ENCODE measurements at places on chromosomes 6 and 20. TPM values are rescaled to one million over a fixed set of nuclear protein-coding genes. Genes with fewer than 3 reads are reported as not detected.

DNA sequence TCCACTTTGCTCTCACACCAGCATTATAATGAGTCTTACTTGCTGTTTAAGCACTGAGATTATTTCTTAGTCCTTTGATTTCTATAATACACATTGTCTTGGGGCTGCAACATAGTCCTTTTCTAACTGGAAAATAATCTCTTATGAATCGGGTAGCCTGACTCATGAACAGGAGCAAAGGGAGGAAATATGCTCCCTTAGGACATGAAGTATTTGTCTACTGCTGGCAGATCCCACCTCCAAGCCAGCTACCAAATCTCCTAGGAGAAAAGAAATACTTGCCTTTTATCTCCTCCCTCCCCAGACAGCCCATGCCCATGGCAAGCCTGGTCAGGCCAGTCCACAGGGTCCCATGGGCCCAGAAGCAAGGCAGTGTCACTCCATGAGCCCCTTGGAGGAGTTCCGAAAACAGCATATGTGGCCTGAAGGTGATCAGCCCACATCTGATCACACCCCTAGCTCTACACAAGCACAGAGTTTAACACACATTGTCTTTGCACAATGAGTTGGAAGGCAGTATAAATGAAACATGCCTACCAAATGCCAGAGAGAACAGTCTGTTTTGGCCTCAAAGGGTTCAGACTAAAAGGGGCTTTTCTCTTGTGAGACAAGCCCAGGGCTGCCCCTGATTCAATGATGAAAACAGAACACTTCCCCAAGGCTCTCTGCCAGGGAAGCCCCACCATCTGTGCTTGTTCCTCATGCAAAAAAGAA lies 37.1 kb upstream of the SLC4A11 start:
- H3K27me3 ChIP-seq = no peaks in the 10 kb centered on the region
- no peak for DNase-seq
- peaks cover 20% of the 10 kb centered on the region for H3K4me1 ChIP-seq
- H3K27ac ChIP-seq = no peak overlapping the region
- H3K36me3 ChIP-seq = no peaks in the 10 kb centered on the region
- H3K4me3 ChIP-seq = no peak overlapping the region

Gene GTSF1L
- polyA plus RNA-seq = not detected

Gene CCN6
- not detected for polyA plus RNA-seq

Gene BICRAL
- polyA plus RNA-seq = 2.7 TPM

DNA sequence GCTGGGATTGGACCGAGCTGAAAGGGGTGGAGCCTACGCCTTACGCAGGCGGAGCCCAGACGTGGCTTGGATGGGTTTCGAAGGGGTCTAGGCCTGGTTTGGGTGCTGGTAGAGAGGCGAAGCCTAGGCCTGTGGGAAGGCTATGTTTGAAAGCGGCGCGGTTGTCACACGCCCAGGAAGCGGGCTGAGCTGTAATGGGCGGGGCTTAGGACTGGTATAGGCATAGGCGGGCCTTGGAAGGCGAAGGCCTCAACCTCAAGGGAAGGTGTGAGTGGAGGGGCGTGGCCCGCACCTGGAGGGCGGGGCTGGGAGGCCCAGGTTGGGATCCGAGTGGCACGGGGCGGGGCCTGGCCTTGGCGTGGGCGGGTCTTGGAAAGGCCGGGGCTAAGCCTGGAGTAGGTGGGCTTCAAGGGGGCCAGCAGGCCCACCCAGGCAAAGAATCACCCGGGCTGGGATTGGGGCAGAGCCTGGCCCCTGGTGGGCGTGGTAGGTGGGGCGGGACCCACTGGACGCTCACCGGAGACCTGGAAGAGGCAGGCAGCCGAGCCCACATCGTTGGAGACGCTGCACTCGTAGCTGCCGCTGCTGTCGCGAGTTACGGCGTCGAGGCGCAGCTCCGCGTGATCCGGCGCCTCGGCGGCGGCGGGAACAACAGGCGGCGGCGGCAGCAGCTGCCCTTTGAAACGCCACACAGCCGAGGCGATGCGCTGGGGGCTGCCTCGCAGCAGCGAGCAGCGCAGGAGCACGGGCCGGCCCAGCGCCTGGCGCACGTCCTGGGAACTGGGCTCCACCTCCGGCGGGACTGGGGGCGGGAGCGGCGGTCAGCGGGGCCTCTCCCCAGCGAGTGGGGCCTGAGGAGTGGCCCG lies 49.0 kb downstream of the MDGA1 start:
- H3K27me3 ChIP-seq = peaks cover 19% of the 10 kb centered on the region
- no peaks in the 10 kb centered on the region for H3K36me3 ChIP-seq
- peaks cover 31% of the 10 kb centered on the region for H3K4me1 ChIP-seq
- peak overlapping the region; percentile 34 for H3K4me3 ChIP-seq
- DNase-seq = peak; percentile 39

GRCh38 chr6:18439581-18439980 lies 52.4 kb downstream of the RNF144B start:
- no peak overlapping the region for H3K4me3 ChIP-seq
- peaks cover 6% of the 10 kb centered on the region for H3K4me1 ChIP-seq
- H3K27me3 ChIP-seq = no peaks in the 10 kb centered on the region
- H3K27ac ChIP-seq = no peak overlapping the region

GRCh38 chr20:17029698-17030097 lies 197.1 kb upstream of the PCSK2 start:
- no peaks in the 10 kb centered on the region for H3K4me1 ChIP-seq
- H3K27me3 ChIP-seq = no peaks in the 10 kb centered on the region
- H3K36me3 ChIP-seq = no peaks in the 10 kb centered on the region
- DNase-seq = no peak
- no peak overlapping the region for H3K4me3 ChIP-seq

DNA sequence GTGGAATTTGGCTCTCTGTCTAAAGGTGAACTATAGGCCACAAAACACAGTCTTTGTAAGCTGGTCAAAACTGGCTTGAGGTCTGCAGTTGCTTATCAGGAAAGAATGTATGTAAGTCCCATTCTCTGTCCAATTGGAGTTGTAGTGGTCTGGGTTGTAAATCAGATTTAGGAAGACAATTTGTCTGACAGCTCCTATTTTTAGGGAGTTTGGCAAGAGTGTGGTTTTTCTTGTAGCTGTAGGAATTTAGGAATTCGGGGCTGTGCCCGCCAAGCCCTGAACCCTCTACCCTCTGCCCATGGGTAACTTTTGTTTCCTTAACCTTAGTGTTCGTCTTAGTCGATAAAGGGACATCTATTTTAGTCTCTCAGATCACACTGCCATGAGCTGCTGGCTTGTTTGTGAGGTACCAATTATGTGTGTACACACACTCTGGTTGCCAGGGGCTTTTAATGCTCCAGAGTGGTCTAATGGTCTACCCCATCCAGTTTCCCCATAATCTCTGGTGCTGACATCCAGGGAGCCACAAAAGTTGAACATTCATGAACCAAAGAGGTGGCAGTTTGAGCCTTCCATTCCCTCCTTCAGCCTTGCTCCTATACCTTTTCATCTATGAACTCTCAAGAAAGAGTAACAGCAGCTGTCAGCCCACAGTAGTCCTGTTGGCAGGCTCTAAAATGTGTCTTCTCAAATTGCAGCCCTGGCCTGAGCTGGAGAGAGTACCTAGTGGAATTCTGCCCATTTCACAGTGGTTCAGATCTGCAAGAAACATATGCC lies 93.0 kb downstream of the ANKRD6 start:
- no peaks in the 10 kb centered on the region for H3K27me3 ChIP-seq
- no peak for DNase-seq
- H3K27ac ChIP-seq = no peak overlapping the region
- H3K4me1 ChIP-seq = peaks cover 10% of the 10 kb centered on the region

- no peak overlapping the region for H3K4me3 ChIP-seq
- no peaks in the 10 kb centered on the region for H3K4me1 ChIP-seq
- H3K27me3 ChIP-seq = peaks cover 19% of the 10 kb centered on the region
- DNase-seq = no peak
Observed at GRCh38 chr20:59613861-59614260, 9.5 kb downstream of the PHACTR3 start.

Gene DACT2
- 0.29 TPM for polyA plus RNA-seq

- H3K27ac ChIP-seq = no peak overlapping the region
- H3K4me1 ChIP-seq = peaks cover 15% of the 10 kb centered on the region
- no peak overlapping the region for H3K4me3 ChIP-seq
- H3K27me3 ChIP-seq = no peaks in the 10 kb centered on the region
- no peak for DNase-seq
Observed at GRCh38 chr6:139531148-139532115, 157.0 kb upstream of the CITED2 start.

DNA sequence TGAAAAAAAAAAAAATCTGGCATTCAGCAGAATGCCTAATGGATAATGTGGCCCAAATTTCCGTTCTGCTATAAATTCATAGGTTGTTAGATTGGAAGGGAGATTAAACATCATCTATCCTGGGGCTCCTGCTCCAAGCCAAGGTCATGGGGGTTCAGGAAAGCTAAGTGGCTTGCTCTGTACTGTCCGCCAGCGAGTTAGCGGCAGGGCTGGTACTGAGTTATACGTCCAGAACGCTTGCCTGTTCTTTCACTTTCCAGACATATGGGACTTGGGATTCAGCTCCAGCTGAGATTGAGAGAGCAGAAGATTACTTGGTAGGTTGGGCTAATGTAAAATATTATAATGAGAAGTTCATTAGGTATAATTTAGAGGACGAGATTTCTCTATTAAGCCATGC lies 858 bp downstream of the RWDD1 start:
- DNase-seq = no peak
- H3K27ac ChIP-seq = peak overlapping the region; percentile 90
- H3K4me3 ChIP-seq = peak overlapping the region; percentile 73
- H3K36me3 ChIP-seq = no peaks in the 10 kb centered on the region
- H3K27me3 ChIP-seq = no peaks in the 10 kb centered on the region
- peaks cover 36% of the 10 kb centered on the region for H3K4me1 ChIP-seq

GRCh38 chr6:53044071-53044470 lies 21.1 kb upstream of the FBXO9 start:
- no peaks in the 10 kb centered on the region for H3K36me3 ChIP-seq
- H3K27ac ChIP-seq = peak overlapping the region; percentile 15
- no peak overlapping the region for H3K4me3 ChIP-seq
- no peak for DNase-seq
- no peaks in the 10 kb centered on the region for H3K27me3 ChIP-seq

DNA sequence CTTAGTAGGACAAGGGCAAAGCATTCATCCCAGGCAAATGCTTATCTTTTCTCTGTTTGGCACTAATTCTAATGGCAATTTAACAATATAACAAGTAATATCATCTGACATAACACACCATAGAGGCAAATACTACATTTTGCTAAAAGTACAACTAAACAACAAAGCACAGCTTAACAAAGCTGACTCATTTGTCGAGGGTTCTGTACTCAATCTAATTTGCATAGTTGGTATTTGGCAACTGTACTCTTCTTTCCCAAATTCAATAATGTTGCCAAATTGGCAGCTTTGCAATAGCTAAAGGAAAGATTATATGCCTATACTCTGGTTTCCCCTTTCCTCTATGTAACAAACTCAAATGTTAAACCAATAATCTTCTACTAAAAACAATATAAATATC lies 461.0 kb downstream of the PKHD1 start:
- no peaks in the 10 kb centered on the region for H3K27me3 ChIP-seq
- no peaks in the 10 kb centered on the region for H3K4me1 ChIP-seq
- no peak overlapping the region for H3K27ac ChIP-seq
- no peak overlapping the region for H3K4me3 ChIP-seq

Gene PRSS16
- not detected for polyA plus RNA-seq

GRCh38 chr20:34282041-34282440 lies 21.1 kb downstream of the AHCY start:
- H3K36me3 ChIP-seq = peaks cover 12% of the 10 kb centered on the region
- no peak overlapping the region for H3K27ac ChIP-seq
- DNase-seq = no peak
- no peaks in the 10 kb centered on the region for H3K4me1 ChIP-seq

GRCh38 chr20:51732096-51732791 lies 35.9 kb downstream of the ATP9A start:
- H3K4me3 ChIP-seq = peak overlapping the region; percentile 18
- peaks cover 7% of the 10 kb centered on the region for H3K4me1 ChIP-seq
- no peak overlapping the region for H3K27ac ChIP-seq
- DNase-seq = no peak
- no peaks in the 10 kb centered on the region for H3K27me3 ChIP-seq

- H3K36me3 ChIP-seq = no peaks in the 10 kb centered on the region
- no peaks in the 10 kb centered on the region for H3K27me3 ChIP-seq
- no peak overlapping the region for H3K27ac ChIP-seq
- H3K4me3 ChIP-seq = no peak overlapping the region
- no peaks in the 10 kb centered on the region for H3K4me1 ChIP-seq
- no peak for DNase-seq
Observed at GRCh38 chr6:42417641-42418112, 34.0 kb downstream of the TRERF1 start.

GRCh38 chr20:45044601-45045000 lies 56.3 kb downstream of the KCNS1 start:
- no peaks in the 10 kb centered on the region for H3K36me3 ChIP-seq
- DNase-seq = no peak
- H3K4me3 ChIP-seq = no peak overlapping the region
- H3K27me3 ChIP-seq = no peaks in the 10 kb centered on the region
- peaks cover 4% of the 10 kb centered on the region for H3K4me1 ChIP-seq
- H3K27ac ChIP-seq = no peak overlapping the region

Gene IP6K3
- polyA plus RNA-seq = 32.6 TPM

DNA sequence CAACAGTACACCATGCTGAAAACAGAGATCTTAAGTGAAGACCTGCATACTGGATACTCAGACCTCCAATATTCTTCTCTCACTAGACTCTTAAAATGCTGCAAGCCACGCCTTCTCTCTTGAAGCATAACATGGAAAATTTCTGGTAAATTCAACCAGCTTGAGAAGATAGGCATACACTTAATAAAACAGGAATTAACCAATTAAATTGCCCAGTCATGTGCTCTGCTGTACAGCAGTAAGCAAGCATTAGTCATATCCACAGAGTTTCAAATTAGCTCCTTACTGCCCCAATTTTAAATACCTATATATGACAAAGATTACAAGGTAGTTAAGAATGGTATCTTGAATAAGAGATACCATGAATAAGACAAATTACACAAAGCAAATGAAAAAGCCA lies 53.8 kb downstream of the C6orf58 start:
- H3K27ac ChIP-seq = no peak overlapping the region
- no peaks in the 10 kb centered on the region for H3K27me3 ChIP-seq
- H3K4me1 ChIP-seq = no peaks in the 10 kb centered on the region
- no peak overlapping the region for H3K4me3 ChIP-seq

GRCh38 chr6:56406276-56407269 lies 159.2 kb upstream of the COL21A1 start:
- no peaks in the 10 kb centered on the region for H3K36me3 ChIP-seq
- H3K27me3 ChIP-seq = no peaks in the 10 kb centered on the region
- H3K4me1 ChIP-seq = peaks cover 24% of the 10 kb centered on the region

DNA sequence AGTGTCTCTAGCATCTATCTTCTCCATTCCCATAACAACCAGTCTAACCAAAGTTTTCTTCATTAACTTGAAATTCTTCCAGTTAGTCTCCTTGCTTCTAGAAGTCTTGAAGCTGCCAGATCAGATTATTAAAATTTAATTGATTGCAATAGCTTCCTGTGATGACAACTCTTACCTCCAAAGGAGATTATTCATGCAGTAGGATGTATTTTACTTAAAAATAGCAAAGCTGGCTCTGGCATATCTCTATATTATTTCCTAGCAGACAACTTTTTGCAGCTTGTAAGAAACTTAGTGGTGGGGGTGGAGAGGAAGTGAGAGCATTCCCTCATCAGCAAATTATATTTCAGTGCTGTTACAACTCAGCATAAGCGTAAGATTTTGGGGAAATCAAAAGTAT lies 290.4 kb downstream of the GRIK2 start:
- DNase-seq = no peak
- H3K27me3 ChIP-seq = no peaks in the 10 kb centered on the region
- H3K4me1 ChIP-seq = no peaks in the 10 kb centered on the region
- no peak overlapping the region for H3K27ac ChIP-seq
- no peak overlapping the region for H3K4me3 ChIP-seq
